ENCODE measurements at places on chromosomes 1 and 21.

- DNase-seq, result peak; percentile 38
These were observed 2.6 kb downstream of the IRF2BP2 start for GRCh38 chr1:234607109-234608024.

- DNase-seq, result no peak
These were observed 27.8 kb upstream of the NFASC start for GRCh38 chr1:204842892-204843291.

DNA sequence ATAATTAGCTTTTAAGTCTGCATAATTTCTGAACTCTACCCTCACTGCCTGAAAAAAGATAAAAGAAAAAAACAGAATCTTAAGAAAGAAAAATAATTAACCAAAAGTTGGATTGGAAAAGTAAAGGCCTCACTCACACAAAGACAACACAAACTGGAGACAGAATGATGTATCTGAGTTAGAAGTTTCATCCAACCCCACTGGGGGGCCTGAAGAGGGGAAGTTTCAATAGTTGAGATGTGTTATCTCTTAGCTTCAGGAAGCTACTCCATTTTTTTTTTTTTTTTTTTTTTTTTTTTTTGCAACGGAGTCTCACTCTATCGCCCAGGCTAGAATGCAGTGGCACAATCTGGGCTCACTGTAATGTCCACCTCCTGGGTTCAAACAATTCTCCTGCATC is 19.9 kb downstream of the SYDE2 start:
- DNase-seq, result no peak

- DNase-seq, result peak; percentile 21
These were observed 70.1 kb downstream of the INTS7 start for GRCh38 chr1:211965108-211965805.

- no peak for DNase-seq
These were observed 261.3 kb downstream of the TNR start for GRCh38 chr1:175482071-175482451.
